Stimulated activated naive B cell treated with anti-CD40 and anti-IgM and Interleukin-4, amounts not matched to agents 10 μg/mL and 1 μg/mL and 100 μg/mL, for 72 hours (primary cell): ENCODE measurements at places on chromosomes 11 and 22.

DNA sequence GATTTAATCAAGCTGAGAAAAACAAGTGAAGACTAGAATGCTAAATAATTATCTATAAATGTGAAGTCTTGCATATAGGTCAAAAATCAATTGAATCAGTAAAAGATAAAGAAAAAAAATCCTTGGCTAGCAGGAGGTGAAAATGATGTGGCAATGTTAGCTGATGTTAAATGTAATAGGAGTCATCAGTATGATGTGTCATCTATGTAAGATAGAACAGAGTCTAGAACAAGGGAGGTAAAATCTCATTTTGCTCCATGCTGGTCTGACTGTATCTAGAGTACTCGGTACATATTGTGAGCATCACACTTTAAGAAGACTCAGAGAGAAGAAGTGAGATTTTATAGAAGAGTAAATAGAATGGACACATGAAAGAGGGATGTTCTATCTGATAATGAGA is 721.2 kb downstream of the ETS1 start:
- DNase-seq = no peak

DNA sequence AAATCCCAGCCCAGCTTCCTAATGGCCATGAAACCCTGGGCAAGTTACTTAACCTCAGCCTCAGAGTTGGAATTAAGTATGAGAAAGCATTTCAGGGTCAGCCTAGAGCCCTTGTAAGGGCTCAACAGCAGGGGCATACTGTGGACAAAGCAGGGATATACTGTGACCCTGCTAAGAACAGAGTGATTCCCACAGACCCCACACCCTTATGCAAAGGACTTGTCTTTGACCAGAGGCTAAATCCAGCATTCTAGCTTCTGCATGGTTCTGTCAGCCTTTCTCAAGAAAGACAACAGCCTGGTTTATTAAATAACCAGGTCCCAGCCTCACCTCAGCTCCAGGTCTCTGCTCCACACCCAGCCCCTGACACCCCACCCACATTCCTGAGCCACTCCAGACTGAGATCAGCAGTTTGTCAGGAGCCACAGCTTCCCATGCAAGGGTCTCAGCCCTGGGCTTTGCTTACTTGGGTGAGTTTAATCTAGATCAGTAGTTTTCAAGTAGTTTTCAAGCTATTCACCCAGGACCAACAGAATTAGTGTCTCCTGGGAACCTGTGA is 69.2 kb downstream of the GALNT18 start:
- DNase-seq = no peak

DNA sequence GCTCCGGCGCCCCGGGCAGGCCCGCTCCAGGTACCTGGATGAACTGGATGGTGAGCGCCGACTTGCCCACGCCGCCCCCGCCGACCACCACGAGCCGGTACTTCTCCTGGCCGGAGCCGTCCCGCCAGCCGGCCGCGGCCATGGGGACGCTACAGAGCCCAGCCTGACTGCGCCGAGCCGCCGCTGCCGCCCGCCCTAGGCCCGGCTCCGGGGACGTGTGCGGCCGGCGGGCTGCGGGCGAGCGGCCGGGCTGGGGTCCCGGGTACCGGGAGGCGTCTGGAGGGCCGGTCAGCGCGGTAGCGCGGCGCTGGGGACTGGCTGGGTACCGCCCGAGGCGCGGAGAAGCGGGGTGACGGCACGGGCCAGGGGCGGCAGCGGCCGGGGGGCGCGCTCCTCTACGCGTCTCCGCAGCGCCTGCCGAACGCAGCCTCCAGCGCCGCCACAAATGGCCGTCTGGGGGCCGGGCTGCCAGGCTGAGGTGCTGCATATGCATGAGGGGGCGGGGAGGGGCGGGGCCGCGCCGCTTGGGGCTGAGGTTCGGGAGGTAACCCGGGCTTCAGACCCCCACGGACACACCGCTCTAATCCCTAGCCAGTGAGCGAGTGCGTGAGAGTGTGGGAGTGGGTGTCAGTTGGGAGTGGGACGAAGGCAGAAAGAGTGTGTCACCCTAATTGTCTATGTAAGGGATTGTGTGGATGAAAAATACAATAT is at the start of gene RRAS2:
TSS of gene RRAS2 (minus strand) at position 455 of the 711 bp plus-strand sequence. CDS start at position 142, 313 bp downstream.
- DNase-seq = peak; percentile 77

GRCh38 chr11:78927511-78927910 is 352.8 kb upstream of the NARS2 start:
- no peak for DNase-seq

DNA sequence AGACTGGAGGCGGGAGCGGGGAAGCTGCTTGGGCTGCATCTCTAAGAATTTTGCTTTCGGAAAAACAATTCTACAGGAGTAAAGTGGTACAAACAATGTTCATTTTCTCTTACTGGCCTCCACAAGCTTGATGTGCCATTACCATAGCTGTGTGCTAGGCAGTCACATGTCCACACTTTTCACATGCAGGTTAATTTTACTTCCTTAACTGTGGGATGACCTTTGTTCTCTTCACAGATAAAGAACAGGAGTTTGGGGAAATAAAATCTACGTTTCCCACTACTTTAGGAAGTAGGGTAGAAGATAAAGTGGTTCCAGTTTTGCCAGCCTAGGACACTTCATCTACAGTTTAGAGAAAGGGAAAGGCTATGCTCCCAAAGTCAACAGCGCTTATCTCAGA is 327.2 kb upstream of the NARS2 start:
- DNase-seq = no peak

GRCh38 chr11:69480547-69481392 is 693 bp upstream of the LINC01488 start:
- no peak for DNase-seq

GRCh38 chr11:121550247-121551030 is 97.7 kb upstream of the SORL1-AS1 start:
- DNase-seq = no peak

DNA sequence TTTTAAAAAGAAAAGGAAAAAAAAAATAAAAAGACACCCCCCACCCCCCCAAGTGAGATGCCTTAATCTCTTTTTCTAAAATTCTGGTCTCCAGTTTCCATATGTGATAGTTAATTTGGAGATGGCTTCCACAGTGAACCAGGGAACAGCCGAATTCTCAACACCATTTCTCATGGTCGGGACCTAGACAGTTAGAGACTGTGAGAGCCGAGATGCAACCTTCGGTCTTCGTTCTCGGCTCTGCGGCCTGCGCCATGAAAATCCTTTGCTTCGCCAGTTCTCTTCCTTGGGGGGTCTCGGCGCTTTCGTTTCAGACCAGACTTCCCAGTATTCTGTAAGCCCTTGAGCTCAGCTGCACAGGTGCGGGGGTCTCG is 723 bp downstream of the CACNG2 start:
- no peak for DNase-seq

GRCh38 chr11:76686261-76687079 is 15.9 kb upstream of the LRRC32 start:
- DNase-seq = peak; percentile 50

DNA sequence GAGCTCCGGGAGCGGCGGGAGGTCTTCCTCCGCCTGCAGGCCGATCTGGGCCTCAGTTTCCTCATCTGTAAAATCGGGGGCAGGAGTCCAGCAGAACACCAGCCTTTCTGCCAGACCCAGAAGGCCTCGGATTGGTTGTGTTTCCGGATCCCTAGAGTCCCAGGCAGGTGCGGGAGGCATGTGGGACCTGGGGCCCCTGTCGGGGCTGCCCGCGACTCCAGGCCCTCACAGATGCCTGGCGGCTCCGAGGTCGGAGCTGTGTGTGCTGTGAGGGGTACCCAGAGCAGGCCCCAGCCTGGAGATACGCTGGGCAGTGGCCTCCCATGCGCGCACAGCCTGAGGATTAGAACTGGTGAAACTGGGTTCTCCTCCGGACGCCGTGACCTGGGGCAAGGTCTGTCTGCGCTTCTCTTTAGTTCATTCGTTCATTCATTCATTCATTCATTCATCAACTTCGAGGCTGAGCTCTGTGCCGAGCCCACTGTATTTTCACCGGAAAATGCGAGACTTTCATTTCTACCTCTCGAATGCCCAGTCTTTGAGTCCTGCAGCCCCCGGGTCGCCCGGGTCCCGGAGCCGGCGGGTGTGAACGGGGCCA is 24.6 kb downstream of the FLRT1 start:
- no peak for DNase-seq

DNA sequence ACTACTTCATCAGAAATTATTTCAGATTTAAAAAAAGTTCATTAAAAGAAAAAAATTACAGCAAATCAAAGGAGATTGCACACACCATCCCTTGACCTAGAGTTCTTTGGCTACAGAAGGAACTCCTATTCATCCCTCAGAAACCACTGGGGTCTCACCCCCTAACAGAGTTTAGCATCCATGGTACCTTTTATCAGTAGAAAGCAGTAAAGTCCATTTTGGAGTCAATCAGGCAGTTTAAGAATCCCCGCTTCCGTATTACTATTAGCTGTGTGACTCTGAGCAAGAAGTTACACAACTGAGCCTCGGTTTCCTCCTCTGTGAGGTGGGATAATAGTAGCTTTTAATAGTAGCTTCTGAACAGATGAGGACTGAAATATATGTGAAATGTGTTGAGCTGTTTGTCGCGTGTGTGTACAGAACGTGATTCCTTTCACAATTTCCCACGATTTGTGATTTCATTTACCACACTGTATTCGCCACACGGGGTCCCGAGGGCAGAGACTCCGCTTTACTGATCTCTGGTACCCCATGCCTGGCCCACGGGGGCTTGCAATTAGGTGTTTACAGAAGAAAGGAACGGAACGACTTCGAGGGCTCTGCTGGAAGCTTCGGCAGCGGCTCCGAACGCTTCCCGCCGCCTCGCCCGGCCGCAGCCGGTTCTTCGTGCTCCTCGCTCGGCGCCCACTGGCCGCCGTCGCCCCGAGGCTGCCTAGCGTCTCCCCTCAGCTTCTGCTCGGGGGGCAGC is 72.5 kb upstream of the ZBED5 start:
- no peak for DNase-seq

DNA sequence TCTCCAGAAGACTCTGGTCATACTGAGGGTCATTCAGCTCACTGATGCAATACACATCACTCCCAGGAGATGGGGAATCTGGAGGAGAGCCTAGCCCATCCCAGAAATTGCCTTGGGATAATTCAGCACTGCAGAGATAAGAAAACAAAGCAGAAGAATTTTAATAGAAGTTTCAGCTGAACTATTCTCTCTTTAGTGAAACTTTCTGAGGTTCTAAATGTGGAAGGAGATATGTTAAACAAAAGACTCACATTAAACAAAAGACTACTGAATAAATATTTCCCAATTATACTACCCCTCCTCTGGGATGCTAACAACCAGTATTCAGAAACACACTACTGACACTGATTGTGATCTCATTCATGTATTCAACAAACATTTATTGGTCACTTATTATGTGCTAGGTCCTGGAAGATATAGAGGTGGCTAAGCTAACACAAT is 47.8 kb downstream of the C2CD3 start:
- no peak for DNase-seq

GRCh38 chr22:39239561-39240423 is 5.0 kb downstream of the PDGFB start:
- DNase-seq = no peak

DNA sequence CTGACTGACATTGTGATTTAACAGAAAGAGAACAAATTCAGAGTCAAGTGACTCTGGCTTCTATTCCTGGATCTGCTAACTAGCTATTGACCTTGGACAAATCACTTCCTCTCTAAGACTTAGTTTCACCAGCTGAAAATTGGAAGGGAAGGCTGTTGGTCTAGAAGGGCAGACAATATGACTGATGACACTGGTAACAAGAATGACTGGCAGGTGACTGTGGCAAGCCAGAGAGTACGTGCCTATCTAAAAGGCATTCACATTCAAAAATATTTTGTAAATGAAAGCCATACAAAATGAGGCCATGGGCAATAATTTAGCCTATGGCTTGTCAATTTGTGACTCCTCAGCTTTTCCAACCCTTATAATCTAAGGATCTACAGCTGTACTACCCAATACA is 23.5 kb downstream of the SERGEF start:
- no peak for DNase-seq

GRCh38 chr11:126284829-126285228 is 1.9 kb downstream of the TIRAP start:
- DNase-seq = peak; percentile 63

DNA sequence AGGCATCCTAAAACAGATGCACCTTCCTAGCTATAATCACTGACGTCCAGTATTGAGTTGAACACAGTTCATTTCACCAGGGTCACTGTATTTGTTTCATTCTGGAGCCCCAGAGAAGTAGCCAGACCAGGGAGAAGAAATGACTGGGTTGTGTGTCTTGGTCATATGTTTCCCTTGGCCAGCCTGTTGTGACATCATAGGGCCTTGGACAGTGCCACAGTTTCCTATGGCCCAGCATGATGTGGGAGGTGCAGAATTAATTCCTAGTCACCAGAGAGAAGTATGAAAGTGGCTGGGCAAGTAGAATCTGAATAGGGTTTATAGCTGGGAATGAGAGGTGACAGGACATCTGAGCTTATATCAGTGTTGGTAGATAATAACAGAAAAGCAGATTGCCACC is 84.0 kb upstream of the ZBED5 start:
- no peak for DNase-seq

- no peak for DNase-seq
These were observed 62.6 kb upstream of the WNT7B start for GRCh38 chr22:46039535-46039934.
